Calu3 (cell line): ENCODE measurements at places on chromosomes 6 and 20. TPM values are rescaled to one million over a fixed set of nuclear protein-coding genes. Genes with fewer than 3 reads are reported as not detected.
A peak's percentile ranks its signal among the peaks of the same experiment; 100 is the strongest.

The CCN6 gene
- not detected in 2 replicates for total RNA-seq

The OR2H2 gene
- not detected in 2 replicates for total RNA-seq

- DNase-seq, result peak; percentile 69
Observed at GRCh38 chr20:12012241-12013222, 94.8 kb downstream of the BTBD3 start.

- DNase-seq, result peak; percentile 87
Observed at GRCh38 chr6:106799031-106799894, 169.9 kb downstream of the QRSL1 start.

DNA sequence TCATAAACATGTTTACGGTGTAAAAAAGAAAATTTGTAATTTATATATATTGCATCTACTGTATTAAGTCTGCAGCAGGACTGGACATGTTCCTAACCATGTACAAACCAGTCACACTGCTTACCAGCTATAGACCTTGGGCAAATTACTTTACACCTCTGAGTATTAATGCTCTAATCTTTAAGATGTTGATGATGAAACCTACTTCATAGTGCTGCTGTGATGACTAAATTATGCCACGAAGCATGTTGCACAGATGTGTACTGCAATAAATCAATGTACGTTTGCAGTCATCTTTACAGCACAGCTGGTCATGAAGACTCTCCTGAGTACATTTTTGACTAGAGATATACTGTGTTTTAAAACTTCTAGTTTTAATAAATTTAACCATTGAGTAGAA is 42.6 kb downstream of the PRKN start:
- no peak for DNase-seq

GRCh38 chr6:146883640-146884531 is 285.1 kb downstream of the ADGB start:
- no peak for DNase-seq

DNA sequence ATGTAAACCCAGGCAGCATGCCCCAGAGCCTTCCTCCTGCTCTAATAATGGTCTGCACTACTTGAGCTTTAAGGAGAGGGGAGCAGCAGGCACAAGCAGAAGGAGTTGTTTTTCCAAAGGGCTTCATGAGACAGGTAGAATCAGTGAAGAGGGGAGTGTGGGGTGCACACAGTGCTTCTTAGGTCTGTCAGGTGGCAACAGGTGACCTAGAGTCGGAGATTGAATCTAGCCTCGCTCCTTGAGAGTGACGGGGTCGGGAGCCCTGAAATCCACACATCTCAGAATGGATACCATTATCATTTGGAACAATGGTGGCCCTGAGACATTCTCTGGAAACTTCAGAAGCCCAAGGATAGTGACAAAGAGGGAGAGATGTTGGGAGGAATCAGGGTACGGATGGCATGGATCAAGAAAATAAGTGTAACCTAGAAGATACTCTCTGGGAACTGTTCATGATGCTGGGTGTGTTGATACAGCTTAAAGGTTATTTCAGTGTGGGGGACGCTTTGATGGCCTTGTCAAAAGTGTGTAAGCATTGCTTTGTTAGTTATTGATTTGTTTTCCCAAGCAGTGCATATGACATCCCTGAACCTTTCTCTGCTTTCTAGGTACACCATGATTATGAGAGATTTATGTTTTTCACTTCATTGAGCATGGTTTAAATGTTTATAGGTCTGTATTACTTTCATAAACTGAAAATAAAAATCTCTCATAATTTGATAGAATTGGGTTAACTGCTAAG is 77.8 kb upstream of the L3MBTL3 start:
- no peak for DNase-seq

DNA sequence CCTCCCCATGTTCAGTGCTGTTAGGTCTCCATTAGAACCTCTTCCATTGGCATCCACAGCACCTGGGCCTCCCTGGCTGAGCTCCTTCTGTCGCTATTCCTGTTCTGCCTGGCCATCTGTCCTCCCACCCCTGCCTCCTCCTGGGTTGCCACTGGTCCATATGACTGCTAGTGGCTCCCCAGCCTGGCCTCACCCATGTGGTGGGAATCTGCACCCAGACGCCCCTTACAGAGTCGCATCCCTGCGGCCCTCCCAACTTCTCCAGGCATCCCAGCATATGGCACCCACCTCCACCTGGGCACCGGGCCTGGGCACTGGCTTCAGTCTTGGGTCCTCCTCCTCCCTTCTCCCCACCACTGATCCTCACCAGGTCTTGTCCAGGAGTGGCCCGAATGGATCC is 7.7 kb downstream of the CDC25B start:
- DNase-seq, result no peak

DNA sequence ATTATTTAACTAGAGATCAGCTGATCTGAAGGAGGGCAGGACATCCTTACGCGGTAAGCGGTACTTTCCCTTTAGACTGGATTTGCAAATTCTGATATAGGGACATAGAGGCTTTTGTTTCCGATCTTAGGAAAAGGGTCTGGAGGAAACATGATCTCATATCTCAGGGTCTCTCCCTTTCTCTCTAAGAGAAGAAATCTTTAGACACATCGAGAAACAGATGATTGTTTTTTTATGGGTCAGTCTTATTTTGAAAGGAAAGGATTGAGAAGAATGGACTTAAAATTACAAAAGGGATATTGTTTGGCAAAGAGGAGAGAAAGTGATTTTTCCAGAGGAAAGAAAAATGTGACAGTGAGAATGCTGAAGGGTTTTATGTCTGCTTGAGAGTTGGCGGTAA is 83.9 kb upstream of the OGFRL1 start:
- DNase-seq, result no peak

DNA sequence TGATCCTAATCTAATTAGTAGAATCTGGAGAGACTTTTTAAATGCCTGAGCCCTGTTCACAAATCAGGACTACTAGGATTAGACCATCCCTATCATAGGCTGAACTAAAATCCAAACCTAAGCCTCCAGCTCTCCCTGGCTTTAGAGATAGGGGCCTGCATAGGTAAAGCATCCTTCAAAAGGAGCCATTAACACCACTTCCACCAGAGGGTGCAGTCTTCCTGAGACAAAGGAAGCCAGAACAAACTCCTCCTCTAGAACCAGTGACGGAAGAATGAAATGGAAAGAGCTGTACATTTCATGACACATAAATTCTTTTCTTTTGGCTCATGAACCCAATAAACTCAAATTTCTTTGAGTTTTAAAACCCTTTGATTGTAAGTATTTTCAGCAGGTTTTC is 291.2 kb upstream of the ADGRB3 start:
- peak; percentile 3 for DNase-seq

DNA sequence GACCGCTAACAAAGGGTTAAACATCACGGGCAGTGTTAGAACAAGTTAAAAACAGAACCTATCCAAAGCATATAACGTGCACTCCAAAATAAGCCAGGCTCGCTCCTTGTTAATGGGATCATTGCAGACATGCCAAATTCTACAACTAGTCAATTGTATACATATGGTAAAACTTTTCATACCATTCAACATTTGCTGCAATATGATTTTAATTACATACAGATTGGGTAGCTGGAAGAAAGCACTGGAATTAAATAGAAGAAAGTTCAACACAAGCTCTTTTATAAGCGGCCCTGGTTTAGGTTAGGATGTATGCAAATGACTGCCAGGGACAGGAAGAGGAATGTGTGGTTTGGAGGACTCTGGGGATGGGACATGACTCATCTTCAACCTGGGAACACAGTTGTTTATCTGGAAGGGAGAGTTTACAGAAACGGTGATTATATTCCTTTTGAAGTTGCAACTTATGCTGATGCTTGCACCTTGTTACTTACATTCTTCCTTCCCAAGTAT is 62.5 kb upstream of the TIAM2 start:
- DNase-seq, result no peak
